AG09309 (cell line): ENCODE measurements at places on chromosomes 7 and 10.
A peak's percentile ranks its signal among the peaks of the same experiment; 100 is the strongest.

GRCh38 chr10:113627836-113628235, 36.0 kb downstream of the NRAP start:
- no peak for DNase-seq

GRCh38 chr10:48612236-48612943, 7.5 kb upstream of the ARHGAP22 start:
- no peak for DNase-seq

DNA sequence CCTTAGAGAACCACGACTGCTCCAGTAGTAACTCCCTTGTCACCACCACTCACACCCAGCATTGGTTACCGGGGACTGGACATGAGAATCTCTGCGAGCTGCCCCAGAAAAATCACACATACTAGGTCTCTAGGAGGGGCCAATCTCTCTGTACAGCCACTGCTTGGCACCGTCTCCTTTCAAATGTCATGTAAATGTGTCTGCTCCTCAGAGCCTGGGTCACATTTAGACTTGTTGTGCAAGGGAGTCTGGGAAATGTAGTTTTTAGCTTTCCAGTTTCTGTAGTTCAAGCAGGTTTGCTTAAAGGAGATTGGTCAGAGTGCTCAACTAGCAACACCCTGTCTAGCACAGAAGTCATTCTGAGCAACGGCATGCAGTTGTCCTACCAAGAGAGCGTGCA, 60.0 kb downstream of the CHN2 start:
- DNase-seq, result no peak

DNA sequence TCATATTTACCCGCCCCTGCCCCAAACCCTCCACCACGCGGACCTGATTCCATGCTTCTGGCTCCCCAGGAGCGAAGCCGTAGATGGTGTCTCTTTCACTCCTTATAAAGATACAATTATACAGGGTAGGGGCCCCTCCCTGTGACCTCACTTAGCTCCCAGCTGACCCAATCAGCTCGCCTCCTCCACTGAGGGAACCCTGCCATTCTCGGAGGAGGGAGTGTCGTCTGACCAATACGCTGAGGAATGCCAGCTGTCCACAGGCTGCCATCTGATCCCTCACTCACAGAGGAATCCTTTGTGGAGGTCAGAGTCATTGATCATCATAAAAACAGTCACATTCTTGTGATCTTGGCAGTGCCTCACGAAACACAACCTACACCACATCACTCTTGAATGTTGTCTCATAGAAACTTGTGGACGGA, 67.5 kb upstream of the INSIG1 start:
- DNase-seq, result peak; percentile 97

- no peak for DNase-seq
These were observed 251.6 kb upstream of the MKLN1 start for GRCh38 chr7:131076032-131076431.

DNA sequence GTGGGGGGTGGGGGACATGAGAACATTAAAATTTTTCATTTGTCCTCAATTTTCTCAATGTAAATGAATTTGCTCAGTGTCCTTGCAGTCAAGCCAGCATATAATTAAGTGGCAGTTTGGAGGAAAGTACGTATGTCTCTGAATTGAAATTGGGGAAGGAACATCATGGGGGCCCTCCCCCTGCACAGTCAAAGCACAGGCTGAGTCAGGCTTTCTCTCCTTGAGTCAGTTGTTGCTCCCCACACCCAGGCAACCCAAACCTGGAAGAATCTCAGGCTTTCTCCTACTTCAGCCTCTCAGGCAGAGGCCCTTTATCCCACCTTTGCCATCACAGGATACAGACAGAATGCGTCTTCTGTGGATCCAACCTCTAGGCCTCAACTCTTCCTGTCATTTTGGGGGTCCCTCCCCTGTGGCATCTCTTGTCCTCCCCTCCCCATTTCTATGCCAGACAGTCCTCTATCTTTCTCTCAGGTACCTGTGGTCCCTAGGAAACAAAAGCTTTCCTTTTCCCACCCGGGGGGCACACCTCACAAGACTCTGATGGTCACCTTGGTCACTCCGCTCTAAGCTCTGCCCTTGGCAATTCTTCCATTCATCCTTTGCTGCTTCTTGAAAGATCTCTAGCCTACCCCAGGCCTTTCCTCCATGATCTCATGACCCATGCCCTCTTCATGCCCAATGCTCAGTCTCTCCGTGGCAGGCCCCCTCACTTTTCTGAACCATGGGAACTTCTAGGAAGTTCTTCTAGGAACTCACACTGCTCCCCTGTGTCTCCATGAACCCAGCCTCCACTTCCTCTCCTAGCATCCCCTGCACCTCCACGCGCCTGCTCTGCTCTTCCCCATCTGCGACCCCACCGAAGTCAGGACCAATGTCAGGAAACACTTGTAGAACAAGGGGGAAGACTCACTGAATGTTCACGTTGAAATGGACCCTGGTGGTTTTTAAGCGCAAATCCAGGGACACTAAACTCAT, 40.4 kb downstream of the CREB3L2 start:
- no peak for DNase-seq

DNA sequence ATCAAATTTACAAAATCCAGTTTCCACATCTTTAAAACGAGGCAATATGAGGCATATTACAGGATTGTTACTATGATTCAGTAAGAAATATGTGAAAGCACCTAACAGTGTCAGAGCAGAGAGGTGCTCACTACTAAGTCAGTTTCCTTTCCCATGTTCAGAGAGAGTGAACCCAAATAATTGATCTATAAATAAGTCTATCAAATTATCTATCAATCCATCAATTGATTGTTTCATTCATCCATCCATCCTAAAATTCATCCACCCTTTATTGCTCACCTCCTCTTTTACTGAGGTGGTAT, 340.8 kb downstream of the SUGCT start:
- no peak for DNase-seq

- DNase-seq, result no peak
These were observed 104.0 kb downstream of the PARP12 start for GRCh38 chr7:139958599-139959284.

- no peak for DNase-seq
These were observed 44.7 kb downstream of the RBM17 start for GRCh38 chr10:6133331-6134098.

DNA sequence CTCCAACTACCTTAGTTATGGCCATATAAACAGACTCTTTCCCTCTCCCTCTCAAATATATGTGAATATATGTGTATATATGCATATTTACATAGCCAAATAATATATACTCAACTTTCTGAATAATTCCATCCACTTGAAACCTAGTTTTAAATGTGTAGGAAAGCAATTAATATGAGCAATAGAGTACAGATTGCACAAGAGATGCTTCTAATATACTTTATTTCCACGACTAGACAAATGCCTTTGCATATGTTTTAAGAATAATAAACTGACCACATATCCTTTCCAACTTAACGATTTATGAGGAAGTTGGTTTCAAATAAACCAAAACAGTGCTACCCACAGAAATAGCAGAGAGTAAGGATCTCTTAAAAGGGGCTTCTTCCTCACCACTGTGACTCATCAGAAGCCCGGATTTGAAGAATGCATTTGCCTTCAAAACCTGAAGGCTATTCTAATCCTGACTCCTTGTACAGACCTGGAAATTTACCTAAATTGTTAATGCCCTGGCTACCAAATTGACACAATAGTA, 266.3 kb downstream of the AHR start:
- peak; percentile 71 for DNase-seq

- no peak for DNase-seq
These were observed 1.1 kb downstream of the ACTR1A start for GRCh38 chr10:102501201-102502028.

GRCh38 chr10:46520381-46520780, 36.1 kb downstream of the GPRIN2 start:
- DNase-seq, result no peak

- DNase-seq, result no peak
These were observed 6.1 kb upstream of the COA1 start for GRCh38 chr7:43735403-43735801.

DNA sequence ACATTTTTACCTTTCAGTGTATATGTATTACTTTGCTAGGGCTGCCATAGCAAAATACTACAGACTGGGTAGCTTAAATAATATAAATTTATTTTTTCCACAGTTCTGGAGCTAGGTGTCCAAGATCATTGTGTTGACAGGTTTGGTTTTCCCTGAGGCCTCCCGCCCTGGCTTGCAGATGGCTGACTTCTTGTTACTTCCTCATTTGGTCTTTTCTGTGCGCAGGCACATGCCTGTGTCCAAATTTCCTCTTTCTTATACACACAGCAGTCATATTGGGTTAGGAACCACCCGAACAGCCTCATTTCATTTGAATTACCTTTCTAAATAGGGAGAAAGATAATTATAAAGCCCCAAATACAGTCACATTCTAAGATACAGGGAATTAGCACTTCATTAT, 521.6 kb upstream of the SORCS1 start:
- DNase-seq, result no peak

DNA sequence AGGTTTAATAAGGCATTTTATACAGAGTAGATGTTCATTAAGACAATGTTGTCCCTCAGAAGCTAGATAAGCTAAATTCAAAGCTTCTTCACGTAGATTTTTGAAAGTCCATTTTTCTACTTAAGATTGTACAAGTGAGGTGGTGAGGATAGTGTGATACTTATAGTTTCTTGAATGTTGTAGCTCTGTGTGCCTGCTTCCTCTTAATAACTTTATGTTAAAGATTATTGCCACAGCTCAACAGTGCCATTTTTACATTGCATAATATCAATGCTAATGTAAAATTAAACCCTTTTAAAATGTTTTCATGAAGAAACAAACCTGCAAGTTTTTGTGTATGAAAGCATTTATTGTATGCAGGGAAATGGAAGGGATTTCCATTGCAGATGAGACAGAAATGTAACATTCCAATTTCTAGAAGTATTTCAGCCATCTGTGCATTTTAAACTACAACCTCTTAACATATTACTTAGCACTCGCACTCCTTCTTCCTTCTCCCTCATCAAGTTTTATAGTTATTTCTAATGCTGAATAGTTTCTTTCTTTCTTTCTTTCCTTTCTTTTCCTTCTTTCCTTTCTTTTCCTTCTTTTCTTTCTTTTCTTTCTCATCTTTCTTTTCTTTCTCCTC, 212.0 kb downstream of the TWIST1 start:
- DNase-seq, result no peak

DNA sequence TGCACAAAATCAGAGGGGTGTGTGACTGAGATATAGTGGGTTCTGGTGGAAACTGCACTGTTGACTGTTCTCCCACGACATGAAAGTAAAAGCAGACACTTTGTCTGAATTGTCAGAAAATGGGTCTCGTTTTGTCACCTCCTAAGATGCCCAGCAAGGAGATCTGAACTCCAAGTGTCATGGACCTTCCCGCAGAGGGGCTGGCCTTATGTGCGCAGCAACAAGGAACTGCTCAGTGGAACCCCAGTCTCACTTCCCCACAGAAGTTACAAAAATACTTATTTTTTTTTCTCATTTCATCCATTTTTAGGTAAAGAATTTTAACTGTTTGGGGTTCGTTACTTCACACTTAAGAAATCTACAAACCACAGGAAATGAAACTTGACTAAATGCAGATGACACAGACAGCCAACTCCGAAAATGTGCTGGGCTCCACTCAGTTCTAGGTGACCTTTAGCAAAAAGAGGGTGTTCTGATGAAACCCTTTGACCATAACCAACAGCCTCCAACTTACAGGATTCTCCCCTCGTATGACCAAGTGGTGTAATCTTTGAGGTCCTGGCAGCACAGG, 115.0 kb downstream of the FAM107B start:
- no peak for DNase-seq

- DNase-seq, result no peak
These were observed 205.6 kb downstream of the FOXP2 start for GRCh38 chr7:114620208-114620607.

GRCh38 chr7:148715027-148715426, 16.3 kb downstream of the CUL1 start:
- no peak for DNase-seq

DNA sequence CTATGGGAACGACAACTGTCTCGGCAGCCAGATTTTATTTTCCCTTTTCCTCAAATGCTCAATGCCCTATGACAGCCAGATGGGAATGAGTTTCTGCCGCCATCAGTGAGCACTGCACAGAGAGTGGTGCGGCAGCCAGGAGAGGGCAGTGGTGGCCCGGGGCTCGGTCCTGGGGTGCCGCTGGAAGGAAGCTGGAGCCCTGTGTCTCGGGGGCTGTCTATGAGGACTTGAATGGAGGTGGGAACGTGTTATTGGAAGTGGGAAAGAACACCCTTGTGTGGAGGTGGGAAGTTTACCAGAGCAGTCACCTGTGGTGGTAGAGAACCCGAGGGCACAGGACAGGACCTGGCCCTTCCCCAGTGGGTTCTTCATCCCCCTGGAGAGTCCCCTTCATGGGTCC, 35.8 kb downstream of the JAKMIP3 start:
- no peak for DNase-seq

DNA sequence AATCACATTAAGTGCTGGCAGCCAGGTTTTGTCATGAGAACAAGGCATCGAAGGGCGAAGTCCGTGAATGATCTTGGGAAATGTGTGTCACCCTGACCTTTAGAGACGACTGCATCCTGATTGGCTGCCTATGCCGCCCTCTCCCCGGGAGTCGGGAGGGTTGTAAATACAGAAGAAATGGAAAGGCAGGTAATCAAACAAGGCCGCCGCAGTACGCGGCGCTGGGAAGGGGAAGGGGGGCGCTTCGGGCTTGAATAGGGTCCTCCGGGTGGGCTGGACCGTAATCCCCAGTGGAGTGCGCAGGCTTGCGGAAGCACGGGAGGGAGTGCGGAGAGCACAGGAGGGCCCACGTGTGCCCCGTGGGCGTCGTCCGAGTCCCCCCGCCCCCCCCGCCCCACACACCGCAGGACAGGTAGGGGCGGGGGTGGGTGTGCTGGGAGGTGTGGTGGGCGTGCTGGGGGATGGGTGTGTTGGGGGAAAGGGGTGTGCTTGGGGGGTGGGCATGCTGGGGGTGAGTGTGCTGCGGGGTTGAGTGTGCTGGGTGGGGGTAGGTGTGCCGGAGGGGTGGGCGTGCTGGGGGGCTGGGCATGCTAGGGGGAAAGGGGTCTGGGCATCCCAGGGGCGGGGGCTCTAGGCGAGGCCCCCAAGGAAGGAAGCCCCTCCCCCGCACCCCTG, 169.4 kb downstream of the ARHGAP12 start:
- DNase-seq, result no peak

DNA sequence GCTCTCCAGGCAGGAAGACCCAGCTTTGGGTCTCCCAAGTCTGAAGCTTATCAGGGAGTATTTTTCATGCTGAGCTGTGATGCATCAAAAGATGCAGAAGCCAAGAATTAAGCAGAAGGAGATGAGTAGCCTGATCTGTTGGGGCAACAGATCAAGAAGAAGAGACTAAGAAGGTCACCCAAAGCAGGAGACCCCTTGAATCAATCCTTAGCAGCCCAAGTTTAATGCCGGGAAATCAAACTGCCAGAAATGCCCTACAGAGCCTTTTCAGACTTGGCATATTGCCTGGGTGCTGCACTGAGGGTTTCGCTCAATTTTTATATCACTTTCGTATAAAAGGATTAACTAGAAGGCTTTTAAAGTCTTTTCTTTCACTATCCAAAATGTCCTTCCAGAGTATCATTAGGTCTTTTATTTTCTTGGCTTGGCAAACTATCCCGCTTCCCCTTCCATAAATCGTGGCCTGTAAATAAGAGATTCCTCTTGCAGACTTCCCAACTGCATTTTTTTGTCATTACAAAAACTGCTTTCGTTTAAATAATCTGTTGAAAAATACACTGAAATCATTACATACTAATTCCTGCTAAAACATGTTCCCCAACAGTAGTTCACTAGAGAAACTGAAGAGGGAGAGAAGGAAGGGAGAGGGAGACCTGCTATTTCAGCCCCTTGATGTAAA, 49.0 kb upstream of the STK17A start:
- DNase-seq, result no peak

- DNase-seq, result no peak
These were observed 38.1 kb upstream of the HBP1 start for GRCh38 chr7:107130487-107131220.
